ENCODE measurements at places on chromosomes 7 and 10. TPM values are rescaled to one million over a fixed set of nuclear protein-coding genes. Genes with fewer than 3 reads are reported as not detected.

- DNase-seq: no peak
These were observed 49.7 kb downstream of the C10orf120 start for GRCh38 chr10:122649903-122650302.

DNA sequence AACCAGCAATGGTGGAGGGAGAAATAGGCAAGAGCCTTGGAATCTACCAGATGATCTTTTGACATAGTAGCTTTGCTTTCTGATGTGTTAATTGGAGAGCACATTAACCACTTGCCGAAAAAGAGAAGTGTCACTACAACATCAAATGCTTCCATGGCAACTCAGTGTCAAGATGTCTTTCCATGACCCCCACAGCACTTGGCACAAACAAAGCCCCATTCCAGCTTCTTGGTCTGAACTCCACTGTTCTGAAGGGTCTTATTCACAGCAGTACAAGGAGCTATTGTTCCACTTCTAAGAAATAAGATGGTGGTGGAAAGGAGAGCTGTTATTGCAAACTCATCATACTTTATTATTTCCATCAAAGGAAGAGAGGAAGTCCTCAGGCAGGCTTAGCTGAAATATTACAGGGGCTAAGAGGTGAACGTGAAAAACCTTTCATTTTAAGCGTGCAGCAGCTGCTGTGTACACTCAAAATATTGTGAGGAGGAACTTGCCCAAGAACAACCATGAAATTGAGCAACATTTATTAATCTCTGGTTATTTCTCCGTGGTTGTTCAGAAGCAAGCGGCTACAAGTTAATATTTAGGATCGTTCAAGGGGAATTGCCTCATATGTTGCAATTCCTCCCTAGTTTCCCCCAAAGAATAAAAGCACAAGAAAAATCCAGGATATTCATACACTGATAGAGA lies 354.8 kb upstream of the CELF2 start:
- no peak for DNase-seq

- peak; percentile 54 for DNase-seq
These were observed 138.1 kb upstream of the TCF7L2 start for GRCh38 chr10:112811741-112812551.

The RFC2 gene
- 79.4 TPM for total RNA-seq

- peak; percentile 67 for DNase-seq
These were observed 53.0 kb upstream of the PPP1R17 start for GRCh38 chr7:31633894-31634494.

DNA sequence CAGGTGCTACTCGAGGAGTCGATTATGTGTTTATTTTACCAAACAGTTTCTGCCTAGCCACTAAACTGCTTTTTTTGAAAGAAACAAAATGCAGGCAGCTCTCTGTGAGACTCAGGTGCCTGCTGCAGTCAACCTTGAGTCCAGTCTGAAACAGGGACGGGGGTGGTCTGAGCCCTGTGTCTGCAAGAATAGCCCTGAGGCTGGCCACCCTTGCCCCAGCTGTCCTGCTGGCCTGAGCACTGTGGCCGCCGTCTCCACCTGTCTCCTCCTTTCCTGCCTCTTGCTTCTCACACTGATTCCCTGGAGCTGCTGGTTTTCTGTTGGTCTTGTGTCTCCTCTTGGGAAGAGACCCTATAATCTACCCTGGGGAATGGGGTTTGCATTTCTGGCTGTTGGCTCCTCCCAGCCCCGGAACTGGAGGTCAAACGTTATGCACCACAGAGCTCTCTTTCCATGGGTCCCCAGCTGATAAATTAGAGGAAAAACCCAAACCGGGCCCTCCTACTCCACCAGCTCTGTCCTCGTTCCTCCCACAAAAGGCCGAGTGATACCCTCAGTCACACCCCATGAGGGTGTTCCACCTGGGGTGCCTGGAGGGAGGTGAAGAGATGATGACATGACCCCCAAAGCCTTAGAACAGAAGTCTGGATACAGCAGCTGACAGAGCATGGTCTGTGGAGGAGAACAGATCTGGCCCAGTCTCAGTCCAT lies 15.0 kb upstream of the SLC18A3 start:
- no peak for DNase-seq

DNA sequence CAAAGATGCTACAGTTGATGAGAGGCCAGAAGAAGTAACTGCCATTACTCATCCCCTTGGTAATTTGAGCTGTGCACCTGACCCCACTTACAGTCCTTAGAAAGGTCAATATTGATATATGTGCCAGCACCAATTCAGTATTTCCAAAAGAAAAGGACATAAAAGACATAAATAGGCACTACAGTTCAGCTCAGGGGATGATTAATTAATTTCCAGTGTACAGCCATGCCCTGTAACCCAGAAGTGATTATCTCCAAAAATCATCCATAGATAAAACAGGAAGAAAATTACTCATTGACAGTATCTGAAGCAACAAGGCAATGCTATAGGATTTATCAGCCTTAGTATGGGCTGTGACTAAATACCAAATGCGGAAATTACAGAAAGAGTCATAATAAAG lies 82.4 kb downstream of the PHYHIPL start:
- no peak for DNase-seq

DNA sequence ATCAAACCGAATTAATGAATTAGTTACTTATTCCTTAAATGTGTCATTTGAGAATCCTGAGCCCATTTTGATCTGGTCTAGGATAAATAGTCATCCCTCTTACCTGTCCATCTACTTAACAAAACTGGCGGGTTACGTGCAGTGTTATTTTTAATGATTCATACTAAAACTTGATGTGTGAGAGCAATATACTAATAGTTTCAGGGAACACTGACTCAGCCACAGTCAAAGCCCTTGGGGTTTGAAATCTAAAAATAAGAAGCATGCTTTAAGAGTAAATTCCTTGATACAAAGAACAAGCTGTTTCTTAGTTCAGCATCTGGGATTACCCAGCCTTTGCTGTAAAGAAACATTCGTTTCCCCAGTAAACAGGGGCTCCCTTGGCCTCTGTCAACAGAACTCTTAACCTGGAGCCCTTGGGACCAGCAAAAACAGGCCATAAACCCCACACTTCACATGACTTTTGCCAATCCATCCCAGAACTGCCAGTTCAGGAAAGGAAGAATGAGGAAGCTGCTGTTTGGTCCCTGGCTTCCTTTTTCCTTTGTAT lies 370.6 kb upstream of the IGFBP3 start:
- no peak for DNase-seq
